Right kidney (tissue), 9 donors: ENCODE measurements at places on chromosomes 5 and 9.
A peak's percentile ranks its signal among the peaks of the same experiment; 100 is the strongest.

- DNase-seq: peak; percentile 76
These were observed 1.0 kb upstream of the DAB2IP start for GRCh38 chr9:121650217-121651007.

DNA sequence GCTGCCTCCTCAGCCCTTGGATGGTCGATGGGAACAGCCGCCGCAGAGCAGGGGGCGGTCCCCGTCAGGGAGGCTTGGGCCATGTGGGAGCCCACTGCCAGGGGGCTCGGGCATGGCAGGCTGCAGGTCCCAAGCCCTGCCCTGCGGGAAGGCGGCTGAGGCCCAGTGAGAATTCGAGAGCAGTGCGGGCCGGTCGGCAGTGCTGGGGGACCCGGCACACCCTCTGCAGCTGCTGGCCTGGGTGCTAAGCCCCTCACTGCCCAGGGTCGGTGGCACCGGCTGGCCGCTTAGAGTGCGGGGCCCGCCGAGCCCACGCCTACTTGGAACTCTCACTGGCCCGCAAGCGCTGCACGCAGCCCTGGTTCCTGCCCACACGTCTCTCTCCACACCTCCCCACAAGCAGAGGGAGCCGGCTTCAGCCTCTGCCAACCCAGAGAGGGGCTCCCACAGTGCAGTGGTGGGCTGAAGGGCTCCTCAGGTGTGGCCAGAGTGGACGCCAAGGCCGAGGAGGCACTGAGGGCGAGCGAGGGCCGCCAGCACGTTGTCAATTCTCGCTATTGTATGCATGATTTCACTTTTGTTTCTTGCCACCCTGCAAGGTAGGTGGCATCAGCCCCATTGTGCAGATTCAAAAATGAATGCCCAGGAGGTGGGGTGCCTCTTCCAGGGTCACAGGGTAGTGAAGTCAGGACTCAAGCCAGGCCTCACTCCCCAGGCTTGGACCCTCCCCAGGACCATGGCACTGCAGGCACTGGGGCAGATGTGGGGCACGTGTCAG is 48.6 kb downstream of the COL15A1 start:
- DNase-seq: no peak

GRCh38 chr9:91915524-91916263 is 34.3 kb downstream of the ROR2 start:
- no peak for DNase-seq

DNA sequence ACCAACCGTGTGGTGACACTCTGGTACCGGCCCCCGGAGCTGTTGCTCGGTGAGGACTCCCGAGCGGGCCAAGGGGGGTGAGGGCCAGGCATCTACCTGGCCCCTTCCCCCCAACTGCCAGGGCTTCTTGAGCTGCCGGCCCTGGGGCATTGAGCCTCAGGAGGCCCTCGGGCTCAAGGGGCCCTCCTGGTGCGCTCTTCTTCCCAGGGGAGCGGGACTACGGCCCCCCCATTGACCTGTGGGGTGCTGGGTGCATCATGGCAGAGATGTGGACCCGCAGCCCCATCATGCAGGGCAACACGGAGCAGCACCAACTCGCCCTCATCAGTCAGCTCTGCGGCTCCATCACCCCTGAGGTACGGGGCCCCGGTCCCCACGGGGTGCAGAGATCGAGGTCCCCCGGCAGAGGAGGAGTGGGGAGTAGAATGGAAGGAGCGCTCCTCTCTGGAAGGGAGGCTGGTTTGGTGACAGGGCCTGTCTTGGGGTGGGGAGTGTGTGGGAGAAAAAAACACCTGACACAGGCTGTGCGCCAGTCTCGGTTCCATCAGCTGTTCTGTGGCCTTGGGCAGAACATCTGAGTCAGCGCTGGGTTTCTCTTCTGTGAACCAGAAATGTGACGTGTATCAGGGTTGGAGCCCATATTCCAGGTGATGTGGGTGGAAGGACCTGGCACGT is 2.6 kb downstream of the CDK9 start:
- no peak for DNase-seq

DNA sequence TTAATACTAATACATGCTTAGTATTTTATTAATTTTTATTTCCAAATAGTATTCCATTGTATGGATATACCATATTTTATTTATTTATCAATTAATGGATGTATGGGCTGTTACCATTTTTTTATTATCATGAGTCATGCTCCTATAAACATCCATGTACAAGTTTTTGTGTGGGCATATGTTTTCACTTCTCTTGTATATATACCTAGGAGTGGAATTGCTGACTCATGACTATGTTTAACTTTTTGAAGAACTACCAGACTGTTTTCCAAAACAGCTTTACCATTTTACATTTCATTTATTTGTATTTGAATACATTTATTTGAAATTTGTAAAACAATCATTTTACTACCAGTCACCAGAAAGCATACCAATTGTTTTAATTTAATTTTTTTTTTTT is 14.1 kb upstream of the LRRC19 start:
- no peak for DNase-seq

DNA sequence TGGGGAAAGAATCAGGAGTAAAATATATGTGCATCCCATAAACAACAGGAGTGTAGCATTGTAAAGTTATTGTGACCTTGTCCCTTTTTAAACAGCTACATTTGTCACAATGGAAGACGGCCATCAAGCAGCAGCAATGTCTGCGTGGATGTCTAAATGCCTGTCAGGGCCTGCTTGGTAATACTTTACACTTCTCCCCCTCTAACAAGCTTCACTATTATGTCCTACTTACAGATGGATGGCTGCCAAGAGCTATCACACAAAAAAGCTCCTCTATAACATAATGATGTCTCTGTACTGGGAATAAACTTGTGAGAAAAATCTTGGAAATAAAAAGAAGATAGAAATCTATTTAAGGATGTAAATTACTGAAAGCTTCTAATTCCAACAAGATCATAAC is 213.0 kb downstream of the FBXL17 start:
- DNase-seq: no peak

DNA sequence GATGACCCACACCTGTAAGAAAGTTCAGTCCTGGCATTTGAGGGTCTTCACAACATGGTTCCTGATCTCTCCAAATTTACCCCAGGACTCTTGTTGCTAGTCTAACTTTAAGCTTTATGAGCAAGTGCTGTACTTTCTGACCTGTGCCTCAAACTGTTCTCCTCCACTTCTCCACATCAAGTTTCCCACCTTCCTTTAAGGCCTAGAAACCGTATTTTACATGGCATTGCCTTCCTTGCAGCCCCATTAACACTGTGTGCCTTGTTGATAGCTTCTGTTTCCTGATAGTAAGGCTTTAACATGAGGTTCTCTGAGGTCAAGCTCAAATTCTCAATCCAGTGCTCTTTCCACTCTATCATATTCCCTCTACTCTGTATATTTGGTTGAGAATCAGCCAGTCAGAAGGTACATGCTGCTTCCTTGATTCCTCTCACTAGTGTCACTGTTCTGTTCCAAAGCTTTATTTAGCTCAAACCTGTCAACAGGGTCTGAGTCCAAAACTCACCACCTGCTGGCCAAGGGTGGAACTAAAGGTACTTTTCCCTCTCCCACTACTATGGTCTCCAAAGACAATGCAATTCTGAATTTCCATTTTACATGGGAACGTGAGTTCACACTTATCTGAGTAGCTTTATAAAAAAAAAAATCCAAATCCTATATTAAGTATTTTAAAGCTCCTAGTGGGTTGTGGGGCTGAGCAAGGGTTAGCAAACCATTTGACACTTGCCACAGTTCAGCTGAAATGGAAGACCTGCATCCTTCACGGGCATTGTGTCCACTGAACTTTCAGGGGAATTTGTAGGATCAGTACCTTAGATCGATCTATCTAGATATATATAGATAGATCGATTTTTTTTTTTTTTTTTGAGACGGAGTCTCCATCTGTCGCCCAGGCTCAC is 21.1 kb downstream of the VCP start:
- DNase-seq: no peak

- no peak for DNase-seq
These were observed 81.9 kb upstream of the FREM1 start for GRCh38 chr9:14992081-14992480.

DNA sequence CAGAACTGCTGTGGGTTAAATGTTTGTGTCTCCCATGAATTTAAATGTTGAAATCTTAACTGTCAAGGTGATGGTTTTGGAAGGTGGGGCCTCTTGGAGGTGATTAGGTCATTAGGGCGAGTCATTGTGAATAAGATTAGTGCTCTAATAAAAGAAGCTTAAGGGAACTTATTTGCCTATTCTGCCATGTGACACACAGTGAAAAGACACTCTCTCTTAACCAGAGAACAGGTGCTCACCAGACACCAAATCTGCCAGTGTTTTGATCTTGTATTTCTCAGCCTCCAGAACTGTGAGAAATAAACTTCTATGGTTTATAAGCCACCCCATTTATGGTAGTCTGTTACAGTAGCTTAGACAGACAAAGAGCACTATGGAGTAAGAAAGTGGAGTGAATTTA is 117.9 kb upstream of the SV2C start:
- DNase-seq: no peak

GRCh38 chr5:178854284-178854683 is 5.5 kb upstream of the ZNF354B start:
- no peak for DNase-seq

DNA sequence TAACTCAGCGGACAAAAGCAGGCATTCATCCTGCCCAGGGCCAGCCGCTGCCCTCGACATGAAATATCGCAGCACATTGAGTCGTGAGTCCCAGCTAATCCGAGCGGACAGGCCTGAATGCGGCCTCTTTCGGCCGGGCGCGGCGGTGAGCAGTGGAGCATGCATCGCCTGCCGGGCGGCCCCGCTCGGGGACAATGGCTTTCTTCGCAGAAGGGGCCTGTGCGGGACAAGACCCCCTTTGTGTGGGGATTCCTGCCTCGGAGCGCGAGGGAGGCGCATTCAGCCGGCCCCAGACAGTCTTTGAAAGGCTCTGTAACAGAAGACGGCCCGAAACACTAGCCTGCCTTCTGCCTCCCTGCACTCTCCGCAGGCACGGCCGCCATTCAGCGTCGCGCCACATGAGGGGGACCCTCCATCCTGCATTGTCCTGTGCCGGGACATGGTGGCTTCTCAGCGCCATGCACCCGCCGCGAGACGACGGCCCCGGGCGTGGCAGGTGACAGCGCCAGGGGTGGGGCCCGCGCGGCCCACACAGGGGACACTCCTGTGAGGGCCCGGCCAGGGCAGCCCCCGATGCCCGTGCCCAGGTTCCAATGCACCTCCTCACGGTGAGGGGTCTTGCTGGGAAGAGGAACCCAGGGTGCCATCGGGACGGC is 52.0 kb downstream of the EXD3 start:
- peak; percentile 75 for DNase-seq
